ENCODE measurements at places on chromosomes 16 and 17.

DNA sequence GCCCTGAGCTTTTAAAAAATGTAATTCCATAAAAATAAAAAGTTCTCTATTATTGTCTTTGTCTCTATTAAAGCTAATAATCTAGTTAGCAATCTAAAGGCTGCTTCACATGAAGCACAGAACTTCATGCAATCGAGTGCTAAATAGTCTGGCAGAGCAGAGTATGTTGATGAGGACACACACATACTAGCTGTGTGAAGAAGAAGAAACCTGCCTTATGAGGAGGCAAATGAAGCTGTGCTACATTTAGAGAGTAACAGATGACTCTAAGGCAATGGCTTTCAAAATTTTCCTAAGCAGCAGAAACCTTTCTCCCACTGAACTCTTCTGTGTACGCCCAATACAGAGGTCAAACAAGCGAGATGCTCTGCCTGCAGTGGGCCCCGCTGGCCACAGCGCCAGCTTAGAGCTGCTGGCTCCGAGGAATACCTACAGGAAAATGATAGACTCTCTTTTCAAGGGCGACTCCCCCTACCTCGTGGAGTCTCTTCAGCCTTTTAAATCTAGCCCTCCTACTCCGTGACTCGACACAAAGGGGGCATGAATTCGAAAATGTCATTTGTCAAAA, 39.2 kb downstream of the GNA13 start:
- no peak for DNase-seq

- DNase-seq = no peak
These were observed 3.3 kb downstream of the DECR2 start for GRCh38 chr16:404971-405486.

DNA sequence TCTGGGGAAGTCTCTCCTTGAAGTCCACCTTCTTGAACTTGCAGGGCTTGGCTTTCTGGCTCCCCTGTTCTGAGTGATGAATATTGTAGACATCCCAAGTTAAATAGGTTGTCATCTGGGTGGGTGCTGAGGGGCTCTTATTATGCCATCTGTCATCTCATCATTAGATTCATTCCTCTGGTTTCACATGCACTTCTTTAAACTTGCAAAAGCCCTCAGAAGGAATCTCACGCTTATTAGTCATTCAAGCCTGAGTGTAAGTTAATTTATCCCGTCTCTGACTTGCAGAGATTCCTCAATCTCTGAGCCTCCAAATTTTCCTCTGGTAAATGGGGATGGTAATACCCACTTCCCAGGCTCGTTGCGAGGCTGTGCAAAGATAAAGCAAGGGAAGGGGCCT, 5.7 kb downstream of the MGAT5B start:
- DNase-seq = no peak

DNA sequence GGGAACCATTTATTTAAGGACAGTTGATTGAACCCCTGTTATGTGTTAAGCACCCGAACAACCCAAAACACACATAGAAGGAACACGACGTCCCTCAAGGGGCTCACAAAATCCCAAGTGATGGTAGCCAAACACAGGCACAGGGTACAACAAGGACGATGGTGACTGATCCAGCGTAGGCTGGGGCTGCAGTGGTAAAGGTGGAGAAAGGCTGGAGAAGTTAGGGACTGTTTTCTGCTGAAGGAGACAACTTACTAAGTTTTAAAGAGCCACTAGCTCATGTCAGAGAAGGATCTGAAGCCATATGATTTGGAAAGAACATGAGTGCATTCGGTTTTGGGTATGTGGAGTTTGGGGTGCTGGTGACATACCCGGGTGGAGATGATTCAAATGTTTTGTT, 229.6 kb upstream of the TNRC6C start:
- DNase-seq = no peak

GRCh38 chr17:82239401-82239925, 10.6 kb downstream of the SLC16A3 start:
- no peak for DNase-seq

DNA sequence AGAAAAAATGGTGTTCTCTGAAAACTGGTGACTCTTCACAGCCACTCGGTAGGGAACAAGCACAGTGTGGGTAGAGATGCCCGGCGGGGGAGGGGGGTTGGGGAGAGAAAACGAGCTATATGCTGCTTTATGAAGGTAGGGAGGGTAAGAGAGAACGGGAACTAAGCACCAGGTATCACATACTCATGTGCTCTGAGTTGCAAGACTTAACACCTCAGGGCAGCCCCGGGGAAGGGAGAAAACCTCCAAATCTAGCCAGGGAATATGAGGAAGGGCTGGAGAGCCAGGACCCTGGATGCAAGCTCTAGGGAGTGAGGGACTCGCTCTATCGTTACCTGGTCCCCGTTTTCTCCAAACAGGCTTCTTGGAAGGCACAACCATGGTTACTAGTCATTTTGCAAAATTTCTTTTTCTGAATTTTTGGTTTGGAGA, 35.3 kb downstream of the HIC1 start:
- peak; percentile 12 for DNase-seq

DNA sequence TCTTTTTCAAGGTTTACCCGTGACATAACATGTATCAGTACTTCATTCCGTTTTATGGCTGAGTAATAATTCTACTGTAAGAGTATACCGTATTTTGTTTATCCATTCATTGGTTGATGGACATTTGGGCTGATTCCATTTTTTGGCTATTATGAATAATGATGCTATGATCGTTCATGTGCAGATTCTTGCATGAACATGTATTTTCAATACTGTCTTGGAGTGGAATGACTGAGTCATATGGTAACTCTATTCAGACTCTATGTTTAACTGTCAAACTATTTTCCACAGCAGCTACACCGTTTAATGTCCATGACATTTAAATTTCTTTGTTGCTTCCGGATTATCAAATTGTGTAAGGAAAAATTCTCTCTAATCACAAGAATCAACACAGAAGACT, 17.9 kb downstream of the BFAR start:
- no peak for DNase-seq

GRCh38 chr17:948284-948852, 31.2 kb downstream of the NXN start:
- no peak for DNase-seq

DNA sequence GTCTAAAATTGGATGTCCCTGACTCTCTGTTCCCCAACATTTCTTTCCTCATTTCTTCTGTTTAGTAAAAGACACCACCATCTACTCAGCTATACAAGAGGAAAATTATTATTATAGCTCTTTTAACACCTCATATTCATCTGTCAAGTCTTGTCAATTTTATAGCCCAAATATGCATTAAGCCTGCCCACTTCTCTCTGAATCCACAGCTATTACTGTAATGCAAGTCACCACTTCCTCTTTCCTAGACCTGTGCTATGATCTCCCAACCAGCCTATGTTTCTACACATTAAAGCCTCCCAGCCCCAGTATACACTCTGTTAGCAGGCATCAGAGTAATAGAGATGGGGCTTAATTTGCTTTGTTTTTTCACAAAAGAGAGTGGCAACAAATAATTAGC, 252.9 kb downstream of the GRIN2A start:
- DNase-seq = no peak

DNA sequence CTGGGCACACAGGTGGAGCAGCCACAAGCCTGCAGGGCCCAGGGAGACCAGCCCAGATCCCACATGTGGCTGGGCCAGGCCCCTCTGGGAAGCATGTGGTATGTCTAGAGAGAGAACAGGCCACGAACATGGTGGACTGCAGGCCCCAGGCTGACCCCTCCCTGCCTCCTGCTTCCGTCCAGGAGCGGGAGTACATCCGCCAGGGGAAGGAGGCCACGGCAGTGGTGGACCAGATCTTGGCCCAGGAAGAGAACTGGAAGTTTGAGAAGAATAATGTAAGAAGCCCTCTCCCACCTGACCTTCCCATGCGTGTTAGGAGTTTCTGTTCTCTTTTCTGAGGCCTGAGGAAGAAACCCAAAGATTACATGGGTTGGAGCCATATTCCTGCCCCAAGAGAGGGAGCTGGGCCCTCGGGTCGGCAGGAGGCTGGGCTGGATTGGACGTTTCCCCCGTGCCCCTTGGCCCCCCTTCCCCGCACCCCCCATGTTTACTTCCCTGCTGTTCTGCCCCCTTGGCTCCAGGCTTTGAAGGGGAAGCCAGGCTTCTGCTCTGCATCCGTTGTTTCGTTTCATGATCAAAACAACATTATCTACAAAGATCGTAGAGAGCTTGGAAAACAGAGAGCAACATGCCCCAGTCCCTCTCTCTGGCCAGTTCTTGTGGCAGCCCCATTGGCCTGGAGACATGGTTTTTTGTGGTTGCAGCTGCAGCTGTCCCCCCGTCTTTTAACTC, 5.7 kb upstream of the TCAP start:
- DNase-seq = no peak

DNA sequence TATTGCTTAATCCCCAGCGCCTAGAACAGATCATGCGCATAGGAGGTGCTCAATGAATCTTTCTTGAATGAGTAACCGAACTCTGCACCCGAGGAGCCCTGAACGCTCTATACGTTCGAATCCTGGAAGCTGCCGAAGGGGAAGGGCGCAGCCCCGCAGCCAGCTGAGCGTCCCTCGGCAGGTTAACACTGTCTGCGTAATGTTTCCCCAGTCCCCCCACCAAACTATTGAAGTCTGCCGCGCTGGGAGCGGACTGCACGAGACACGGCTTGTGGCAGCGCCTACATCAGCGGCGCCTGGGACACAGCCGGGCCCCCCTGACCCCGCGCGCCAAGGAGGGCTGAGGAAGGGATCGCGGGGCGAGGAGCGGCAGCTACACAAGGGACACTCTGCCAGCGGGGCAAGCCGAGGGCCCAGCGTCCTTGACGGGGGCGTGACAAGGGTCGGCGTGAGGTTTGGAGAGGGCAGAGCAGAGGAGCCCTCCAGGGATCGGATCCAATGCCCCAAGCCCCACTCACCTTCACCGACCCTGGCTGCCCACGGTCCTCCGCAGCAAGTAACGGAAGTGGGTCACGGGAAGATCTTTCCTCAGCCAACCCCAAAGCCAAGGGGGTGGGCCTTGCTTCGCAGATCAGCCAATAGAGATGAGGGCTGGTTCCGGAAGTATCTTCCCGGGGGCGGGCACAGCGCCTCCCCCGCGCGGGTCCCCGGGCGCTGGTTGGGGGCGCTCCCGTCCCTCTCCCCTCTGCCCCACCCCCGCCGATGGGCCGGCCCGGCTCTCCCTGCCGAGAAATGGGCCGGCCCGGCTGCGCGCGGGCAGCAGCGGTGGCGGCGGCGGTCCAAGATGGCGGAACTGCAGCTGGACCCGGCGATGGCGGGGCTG, at the start of the genes ATP5PD and KCTD2:
Gene ATP5PD, minus strand, starts transcription at position 563 of the 883 bp plus-strand sequence. CDS start 4,319 bp downstream, outside the sequence.
Gene KCTD2, plus strand, starts transcription at position 819 of the 883 bp plus-strand sequence. Its CDS starts 26 bp downstream, at position 845.
- peak; percentile 92 for DNase-seq

DNA sequence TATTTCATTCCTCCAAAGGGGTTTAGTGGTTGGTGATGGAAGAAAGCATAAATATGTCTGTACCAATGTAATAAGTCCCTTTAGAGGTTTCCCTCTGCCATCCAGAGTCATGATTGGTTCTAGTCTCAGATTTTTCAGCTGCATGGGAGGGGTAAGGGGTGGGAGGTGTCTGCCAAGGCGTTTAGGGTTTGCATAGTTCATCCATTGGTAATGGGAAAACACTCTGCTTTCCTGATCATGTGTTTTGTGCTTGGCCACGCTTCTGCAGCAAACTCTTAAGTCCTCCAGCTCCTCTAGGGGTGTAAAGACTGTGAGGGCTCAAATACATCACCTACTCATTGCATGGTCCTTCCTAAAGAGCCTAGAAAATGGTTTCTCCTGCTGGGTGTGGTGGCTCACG, 29.8 kb downstream of the LIG3 start:
- DNase-seq = no peak
